Stimulated activated CD4-positive, alpha-beta T cell treated with anti-CD3 and anti-CD28 coated beads, Interleukin-15, amount 100 ng/mL, for 24 hours (primary cell): ENCODE measurements at places on chromosomes 12 and 14.

- DNase-seq = no peak
Observed at GRCh38 chr12:67241482-67241881, 27.7 kb upstream of the CAND1 start.

DNA sequence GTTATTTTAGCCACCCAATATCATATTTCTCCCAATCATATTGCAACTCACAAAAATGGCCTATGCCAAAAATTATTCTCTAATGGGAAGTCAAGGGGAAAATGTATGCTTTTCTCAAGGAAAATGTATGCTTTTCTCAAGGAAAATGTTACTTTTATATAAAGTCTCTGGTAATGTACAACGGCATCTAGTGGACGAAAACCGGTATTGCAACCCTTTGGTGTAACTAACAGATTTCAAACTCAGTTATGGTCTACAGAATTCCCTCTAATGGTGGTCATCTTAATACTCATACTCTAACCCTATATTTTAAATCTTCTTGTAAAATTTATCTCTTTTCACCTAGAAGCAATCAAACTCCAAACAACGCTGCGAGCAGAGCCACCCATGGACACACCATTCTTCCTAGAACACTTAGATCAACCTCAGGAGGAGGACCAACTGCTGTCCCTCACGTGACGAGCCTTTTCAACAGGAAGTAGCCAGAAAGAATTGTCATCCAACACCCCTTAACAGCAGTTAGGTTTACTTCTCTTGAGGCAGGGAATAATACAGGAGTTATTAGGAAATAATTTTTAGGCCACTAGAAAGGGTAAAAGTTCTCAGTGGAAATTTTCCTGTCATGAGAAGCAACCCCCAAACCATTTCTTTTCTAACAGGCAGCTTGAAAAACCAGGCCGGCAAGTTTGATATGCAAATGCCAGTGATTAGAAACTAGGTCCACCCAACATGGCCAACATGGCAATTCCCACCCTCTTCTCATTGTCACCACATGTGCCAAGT, 20.1 kb downstream of the APOBEC1 start:
- peak; percentile 36 for DNase-seq

DNA sequence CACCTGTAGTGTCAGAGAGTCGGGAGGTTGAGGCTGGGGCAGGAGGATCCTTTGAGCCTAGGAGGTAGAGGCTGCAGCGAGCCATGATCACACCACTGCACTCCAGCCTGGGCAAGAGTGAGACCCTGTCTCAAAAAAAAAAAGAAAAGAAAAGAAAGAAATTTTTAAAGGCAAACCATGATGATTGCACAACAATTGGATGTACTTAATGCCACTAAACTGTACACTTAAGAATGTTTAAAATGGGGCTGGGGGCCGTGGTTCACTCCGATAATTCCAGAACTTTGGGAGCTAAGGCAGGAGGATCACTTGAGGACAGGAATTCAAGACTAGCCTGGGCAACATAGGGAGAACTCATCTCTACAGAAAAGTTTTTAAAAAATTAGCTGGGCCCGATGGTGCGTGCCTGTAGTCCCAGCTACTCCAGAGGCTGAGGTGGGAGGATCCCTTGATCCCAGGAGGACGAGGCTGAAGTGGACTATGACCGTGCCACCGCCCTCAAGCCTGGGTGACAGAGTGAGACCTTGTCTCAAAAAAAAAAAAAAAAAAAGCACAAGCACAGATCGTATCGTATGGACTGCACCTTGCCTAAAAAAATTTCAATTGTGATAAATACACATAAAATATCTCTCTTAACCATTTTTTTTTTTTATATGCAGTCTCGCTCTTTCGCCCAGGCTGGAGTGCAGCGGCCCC, 32.7 kb downstream of the JAG2 start:
- no peak for DNase-seq

- peak; percentile 88 for DNase-seq
Observed at GRCh38 chr12:57182918-57183575, 33.5 kb upstream of the NXPH4 start.

DNA sequence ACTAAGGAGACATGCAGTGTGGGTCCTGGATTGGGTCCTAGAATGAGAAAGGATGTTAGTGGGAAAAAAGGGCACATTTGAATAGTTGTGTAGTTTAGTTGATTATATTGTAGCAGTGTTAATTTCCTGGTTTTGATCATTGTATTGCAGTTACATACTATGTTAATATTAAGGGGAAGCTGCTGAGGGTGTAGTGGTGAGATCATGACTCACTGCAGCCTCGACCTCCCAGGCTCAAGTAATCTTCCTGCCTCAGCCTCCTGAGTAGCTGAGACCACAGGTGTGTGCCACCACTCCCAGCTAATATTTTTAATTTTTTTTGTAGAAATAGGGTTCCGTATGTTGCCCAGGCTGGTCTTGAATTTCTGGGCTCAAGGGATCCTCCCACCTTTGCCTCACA, 21.7 kb downstream of the BORCS5 start:
- no peak for DNase-seq

DNA sequence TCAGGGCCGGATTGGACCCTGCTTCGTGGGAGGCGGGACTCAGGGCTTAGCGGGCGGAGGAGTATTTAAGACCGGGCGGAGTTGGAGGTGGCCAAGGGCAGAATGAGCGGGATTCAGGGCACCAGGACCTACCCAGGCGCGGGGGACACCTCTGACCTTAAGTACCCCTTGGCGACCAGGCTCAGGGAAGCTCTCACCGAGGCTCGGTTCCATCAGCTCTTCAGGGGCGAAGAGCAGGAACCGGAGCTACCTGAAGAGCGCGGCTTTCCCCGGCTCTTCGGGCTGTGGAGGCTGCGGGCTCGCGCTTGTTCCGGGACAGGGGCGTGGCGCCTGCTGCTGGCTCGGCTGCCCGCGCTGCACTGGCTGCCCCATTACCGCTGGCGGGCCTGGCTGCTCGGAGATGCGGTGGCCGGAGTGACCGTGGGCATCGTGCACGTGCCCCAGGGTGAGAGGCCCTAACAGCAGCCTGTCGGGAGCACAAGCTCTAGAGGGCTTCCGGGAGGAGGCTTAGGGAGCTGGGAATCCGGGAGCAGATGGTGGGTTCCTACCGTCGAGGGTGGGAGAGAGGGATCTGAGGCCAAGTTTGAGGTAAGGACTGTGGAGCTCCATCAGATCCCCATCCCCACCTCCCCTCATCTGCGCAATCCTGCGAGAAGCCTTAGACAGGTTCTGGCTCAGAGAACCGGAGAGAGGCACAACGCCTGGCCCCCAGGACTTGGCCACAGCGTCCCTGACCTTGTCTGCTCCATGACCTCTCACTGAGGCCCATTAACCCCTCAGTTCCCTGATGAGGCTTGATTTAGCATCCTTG, 8.4 kb downstream of the ARHGEF25 start:
- DNase-seq = peak; percentile 46
